Activated naive CD4-positive, alpha-beta T cell treated with Interleukin-2 at 50 U/mL for 16 hours (primary cell): ENCODE measurements at places on chromosomes 16 and 17.

DNA sequence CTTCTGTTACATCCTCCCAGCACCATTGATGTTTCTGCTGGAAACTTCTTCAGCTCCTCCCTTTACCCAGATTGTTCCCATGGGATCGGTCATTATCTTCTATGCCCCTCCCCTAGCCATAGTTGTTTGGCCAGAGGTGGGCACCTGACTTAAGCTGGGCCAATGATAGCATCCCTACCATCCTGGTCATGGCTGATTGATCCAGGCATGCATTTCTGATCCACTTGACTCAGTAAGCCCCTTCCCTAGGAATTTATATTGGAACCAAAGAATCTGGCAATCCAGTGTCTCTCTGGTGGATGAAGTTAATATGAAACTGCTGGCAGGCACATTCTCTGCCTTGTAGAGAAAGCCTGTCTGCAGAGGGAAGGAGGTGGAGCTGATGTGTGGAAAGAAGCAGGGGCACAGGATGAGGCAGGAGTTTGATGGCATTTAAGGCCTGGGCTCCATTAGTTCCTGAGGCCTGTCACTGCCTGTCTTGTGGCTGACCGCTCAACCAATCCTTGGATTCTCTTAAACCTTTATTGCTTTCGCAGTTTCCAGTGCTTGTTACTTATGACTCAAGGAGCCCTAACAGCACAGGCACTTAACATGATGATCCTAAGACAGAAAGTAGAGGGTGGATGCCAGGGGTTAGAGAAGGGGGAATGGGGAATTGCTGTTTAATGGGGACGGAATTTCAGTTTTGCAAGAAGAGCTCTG, 152.4 kb downstream of the ABCC12 start:
- DNase-seq, result no peak

- DNase-seq, result no peak
These were observed 30.1 kb upstream of the HAPSTR1 start for GRCh38 chr16:9061358-9061813.

- DNase-seq, result no peak
These were observed 714 bp downstream of the CACNA1H start for GRCh38 chr16:1153480-1154160.

- no peak for DNase-seq
These were observed 437.6 kb downstream of the MAF start for GRCh38 chr16:79162977-79163376.

DNA sequence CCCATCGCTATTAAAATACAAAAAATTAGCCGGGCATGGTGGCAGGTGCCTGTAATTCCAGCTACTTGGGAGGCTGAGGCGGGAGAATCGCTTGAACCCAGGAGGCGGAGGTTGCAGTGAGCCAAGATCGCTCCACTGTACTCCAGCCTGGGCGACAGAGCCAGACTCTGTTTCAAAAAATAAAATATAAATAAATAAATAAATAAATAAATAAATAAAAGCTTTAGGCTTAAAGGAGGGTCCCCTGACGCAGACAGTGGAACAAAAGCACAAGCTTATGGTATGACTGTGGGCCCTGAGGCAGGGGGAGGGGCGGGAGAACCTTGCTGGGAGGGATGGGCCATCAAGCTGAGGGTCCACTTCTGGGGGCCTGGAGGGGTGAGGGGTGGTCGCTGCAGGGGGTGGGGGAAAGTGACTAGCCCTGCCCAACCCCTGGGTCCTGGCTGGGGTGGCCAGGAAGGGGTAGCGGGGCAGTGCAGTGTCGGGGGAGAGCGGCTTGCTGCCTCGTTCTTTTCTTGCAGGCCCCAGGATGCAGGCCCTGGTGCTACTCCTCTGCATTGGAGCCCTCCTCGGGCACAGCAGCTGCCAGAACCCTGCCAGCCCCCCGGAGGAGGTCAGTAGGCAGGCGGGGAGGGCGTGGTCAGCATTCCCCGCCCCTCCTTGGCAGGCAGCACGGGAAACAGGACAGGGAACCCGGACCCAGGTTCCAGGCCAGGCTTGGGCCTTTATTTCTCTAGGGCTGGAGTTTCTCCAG, 4.7 kb downstream of the SERPINF1 start:
- DNase-seq, result no peak

DNA sequence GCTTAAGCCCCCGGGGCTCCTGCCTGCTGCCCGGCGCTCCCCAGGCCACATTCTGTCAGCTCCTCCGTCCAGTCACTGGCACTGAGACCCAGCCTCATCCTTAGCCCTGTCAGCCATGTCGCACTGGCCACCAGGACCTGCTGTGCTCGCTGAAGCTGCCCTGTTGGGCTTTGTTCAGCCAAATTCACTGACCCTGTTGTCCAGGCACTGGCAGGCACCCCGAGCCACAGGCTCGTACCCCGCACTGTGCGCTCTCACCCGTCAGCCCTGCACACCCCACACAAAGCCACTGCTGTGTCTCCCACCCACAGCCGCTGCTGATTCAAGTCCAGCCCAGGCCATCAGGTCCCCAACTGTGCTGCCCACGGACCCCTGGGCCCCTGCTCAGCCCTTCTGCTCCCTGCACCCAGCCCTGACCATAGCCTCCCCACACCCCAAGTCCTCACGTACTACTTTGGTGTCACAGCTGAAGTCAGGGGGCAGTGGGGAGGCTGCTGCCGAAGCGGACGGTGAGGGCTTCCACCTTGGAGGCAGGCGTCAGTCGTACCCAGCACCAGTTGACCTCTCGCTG, 131.5 kb upstream of the CHMP6 start:
- no peak for DNase-seq

DNA sequence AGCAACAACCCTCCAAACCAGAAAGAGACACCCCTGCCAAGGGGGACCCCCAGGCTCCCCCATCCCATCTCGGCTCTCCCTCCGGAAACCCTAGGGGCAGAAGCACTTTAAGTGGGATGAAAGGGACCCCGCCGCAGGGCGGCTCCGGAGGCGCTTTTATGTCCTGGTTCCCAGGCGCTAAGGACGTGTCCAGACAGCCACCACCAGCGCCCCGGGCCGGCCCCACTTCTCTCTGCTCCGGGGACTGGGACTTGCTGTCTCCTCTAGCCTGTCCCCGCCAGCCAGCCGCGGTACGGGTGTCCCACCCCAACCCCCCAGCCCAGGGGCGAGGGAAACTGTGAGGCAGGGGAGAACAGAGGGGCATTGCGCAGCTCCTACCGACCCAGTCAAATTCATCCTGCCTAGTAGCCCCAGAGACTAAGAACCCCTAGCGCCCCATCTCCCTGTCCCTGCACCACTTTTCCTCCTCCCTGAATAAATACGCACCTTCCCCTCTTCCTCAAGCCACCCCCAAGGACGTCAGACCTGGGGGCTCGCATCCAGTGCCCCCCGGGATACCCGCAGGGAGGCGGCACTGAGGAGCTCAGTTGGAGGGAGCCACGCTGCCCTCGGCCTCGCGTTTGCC, 4.1 kb downstream of the SP6 start:
- no peak for DNase-seq

DNA sequence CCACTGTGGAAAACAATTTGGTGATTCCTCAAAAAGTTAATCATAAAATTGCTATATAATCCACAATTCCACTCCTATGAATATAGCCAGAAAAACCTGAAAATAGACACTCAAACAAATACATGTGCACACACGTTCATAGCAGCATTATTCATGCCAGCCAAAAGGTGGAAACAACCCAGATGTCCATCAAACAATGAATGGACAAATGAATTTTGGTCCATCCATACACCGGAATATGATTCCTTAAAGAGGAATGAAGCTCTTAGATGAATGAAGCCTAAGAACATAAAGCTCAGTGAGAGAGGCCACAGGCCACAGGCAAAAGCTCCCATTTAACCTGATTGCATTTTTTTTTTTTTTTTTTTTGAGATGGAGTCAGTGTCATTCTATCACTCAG, 114.6 kb upstream of the TNRC6C start:
- no peak for DNase-seq

DNA sequence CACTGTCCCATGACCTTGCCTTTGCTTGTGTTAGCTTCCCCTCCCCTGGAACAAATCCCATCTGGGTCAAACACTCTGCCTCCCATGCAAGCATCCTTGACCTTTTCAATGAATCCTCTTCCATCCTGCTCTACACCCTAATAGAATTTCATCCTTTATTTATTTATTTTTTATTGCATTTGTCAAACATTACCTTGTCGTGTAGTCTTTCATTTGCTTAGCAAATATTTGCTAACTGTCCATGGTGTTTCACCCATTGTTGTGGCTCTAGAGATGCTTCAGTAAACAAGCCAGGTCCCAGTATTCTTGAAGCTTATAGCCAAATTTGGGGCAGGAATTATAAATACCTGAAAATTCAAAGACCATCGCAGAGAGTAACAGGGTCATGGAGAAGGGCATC, 51.0 kb upstream of the MRTFB start:
- DNase-seq, result no peak
